ENCODE measurements at places on chromosomes 1 and 21. TPM values are rescaled to one million over a fixed set of nuclear protein-coding genes. Genes with fewer than 3 reads are reported as not detected.

Gene CFHR1
- not detected for total RNA-seq

Gene MAP3K21
- total RNA-seq: 2.8 TPM

Gene UTS2
- not detected for total RNA-seq

Gene ROR1
- total RNA-seq: 51.8 TPM

Gene CNKSR1
- 5.8 TPM for total RNA-seq

Gene NFYC
- 38.9 TPM for total RNA-seq

Gene GBP7
- total RNA-seq: not detected

Gene PPFIA4
- 16.5 TPM for total RNA-seq

Gene SYT14
- total RNA-seq: not detected

Gene OR2M3
- not detected for total RNA-seq

Gene VWA5B1
- not detected for total RNA-seq

Gene CFHR3
- total RNA-seq: not detected

Gene TEDDM1
- total RNA-seq: not detected

Gene HIVEP3
- 2.3 TPM for total RNA-seq

Gene CLCA4
- total RNA-seq: not detected

Gene PCBP3
- total RNA-seq: 4.5 TPM

DNA sequence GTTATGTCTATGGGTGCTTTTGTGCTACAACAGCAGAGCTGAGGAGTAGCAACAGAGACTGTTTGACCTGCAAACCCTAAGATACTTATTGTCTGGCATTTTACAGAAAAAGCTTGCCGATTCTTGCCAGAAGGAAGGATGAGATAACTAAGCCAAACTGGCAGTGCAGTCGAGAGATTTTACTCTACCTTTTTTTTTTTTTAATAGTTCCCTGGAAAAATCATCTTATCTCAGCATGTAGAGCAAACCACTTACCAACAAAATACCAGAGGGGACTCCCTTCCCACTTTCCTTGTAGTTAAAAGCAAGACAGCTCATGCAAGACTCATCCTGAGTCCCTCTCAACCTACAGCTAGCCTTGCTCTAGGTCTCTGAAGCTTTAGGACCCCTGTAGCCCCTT lies 132.9 kb downstream of the SYT2 start:
- DNase-seq: no peak

DNA sequence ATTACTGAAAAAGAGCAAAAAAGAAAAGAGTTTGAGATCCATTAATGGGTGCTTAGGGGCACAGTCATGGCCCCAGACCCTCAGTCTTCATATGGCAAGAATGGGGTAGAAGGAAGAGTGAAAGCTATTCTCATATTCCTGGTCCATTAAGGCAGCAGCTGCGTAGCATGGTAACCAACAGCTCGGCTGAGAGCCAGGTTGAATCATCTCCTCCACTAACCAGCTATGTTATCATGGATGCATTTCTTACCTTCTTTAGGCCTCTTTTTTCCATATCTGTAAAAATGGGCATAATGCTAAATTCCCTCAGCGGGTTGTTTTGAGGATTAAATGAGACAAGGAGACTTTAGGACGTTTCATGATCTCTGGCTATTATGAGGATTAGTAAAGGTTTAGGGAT lies 15.0 kb upstream of the SARS1 start:
- no peak for DNase-seq

- no peak for DNase-seq
Measured at GRCh38 chr1:28111157-28111556, 22.7 kb upstream of the EYA3 start.

DNA sequence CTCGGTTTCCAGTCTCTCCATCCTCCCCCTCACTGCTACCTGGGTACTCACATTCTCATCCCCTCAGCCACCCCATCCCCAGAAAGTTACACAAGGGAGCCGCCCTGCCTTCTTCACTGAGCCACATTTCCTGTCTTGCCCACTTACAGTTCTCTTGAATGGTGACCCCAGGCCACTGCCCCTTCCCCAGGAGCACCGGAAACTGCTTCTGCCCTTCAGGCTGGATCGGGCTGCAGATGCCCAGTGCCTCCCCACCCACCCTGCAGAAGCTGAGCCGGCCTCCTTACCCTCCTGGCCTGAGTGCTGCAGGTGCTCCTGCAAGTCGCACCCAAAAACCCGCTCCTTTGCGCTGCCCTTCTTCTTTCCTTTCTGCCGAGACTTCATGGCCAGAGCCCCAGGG lies 450 bp downstream of the ARHGAP30 start:
- no peak for DNase-seq

- DNase-seq: no peak
Measured at GRCh38 chr21:34647555-34647954, 21.2 kb upstream of the CLIC6 start.

- DNase-seq: no peak
Measured at GRCh38 chr1:160117709-160118183, 2.2 kb downstream of the ATP1A2 start.

- DNase-seq: no peak
Measured at GRCh38 chr1:12178511-12178910, 11.7 kb downstream of the TNFRSF1B start.

DNA sequence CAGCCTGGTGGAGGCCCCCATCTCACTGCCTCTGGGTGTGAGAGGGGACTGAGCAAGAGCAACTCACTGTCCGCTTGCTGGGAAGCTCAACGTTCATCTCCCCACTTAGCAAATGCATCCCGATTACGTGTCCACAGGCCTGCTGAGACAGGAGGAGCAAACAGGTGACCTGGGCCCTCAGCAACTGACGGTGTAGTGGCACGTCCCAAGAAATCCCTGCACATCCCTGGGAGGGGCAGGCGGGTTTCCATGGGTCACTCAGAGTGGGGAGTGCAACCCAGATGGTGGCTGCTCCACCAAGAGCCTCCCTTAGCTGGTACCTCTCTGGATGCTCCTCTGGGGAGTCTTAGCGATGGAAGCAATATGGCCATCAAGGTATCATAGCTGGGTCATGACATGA lies 229.4 kb downstream of the DYRK1A start:
- DNase-seq: no peak

DNA sequence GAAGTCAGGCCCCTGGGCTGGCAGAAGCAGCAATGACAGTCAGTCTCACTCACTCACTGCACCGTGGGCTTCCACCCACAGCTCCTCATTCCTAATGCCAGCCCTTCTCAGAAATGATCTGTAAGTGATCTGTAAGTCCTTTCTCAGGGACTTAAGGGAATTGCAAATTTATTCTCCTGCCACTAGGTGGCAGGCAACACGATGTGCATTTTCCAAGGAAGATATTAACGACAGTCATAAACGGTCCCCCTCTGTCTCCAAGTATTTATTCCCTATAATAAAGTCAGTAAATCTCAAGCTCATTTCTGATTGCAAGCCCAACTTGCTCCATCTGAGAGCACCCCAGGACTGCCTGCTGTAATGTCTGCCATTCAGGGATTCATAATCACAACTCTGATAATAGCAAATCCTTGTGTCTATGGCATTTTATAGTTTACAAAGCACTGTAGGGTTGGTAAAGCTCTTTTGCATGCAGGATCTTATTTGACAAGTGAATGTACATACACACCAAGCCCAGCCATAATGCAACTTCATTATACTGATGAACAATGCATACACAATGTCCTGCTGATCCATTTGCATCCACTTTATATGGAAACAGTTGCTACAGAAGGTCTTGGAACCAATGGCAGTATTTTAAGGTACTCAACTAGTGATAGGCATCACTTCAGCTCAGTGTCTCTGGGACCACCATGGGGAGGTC lies 380.5 kb upstream of the CAMK1G start:
- no peak for DNase-seq

GRCh38 chr1:175822580-175822979 lies 79.2 kb upstream of the TNR start:
- no peak for DNase-seq

- DNase-seq: no peak
Measured at GRCh38 chr21:40753756-40754155, 93.2 kb downstream of the DSCAM start.

- no peak for DNase-seq
Measured at GRCh38 chr1:241250465-241250864, 106.5 kb downstream of the RGS7 start.

DNA sequence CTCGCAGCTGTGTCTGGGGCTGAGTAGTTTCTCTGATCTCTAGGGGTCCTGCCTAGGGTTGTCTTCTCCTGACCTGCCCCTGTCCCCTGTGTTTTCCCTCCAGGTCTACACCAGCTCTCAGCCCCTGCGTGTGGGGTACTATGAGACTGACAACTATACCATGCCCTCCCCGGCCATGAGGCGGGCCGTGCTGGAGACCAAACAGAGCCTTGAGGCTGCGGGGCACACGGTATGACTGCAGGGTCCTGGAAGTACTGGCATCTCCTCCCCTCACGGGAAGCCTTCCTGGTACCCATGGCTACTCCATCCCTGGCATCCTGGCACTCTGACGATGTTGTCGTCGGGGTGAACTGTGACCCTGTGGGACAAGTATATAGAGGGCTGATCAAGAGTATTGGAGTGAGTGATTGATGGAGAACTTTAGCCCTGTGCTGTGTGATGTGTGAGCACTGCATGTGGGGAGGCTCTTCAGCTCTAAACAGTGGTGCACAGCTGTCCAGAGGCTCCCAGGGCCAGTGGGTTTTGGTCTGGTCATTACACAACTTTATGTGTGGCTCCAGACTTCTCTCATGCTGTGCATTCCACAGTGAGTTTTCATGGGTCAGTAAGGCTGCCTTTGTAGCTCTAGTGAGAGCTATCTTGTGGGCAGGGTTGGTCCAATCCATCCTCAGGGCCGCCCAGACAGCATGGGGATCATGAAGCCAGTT lies 14.4 kb downstream of the FAAH start:
- DNase-seq: no peak

GRCh38 chr21:21034036-21034435 lies 35.8 kb downstream of the NCAM2 start:
- no peak for DNase-seq

- DNase-seq: no peak
Measured at GRCh38 chr21:37561941-37562919, 195.7 kb downstream of the DYRK1A start.

- DNase-seq: no peak
Measured at GRCh38 chr1:174077749-174078490, 55.8 kb upstream of the RC3H1 start.

DNA sequence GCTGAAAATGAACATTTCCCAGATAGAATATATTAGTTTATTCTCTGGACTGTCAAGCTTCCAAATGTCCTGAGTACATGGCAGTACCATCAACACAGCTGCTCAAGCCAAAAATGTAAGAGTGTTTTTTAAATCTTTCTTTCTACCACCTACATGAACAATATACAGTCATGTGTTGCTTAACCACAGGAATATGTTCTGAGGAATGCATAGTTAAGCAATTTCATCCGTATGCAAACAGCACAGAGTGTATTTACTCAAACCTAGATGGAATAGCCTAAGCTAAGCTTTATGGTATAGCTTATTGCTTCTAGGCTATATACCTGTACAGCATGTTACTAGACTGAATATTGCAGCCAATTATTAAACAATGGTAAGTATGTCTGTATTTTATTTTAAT lies 561.9 kb upstream of the ADGRL4 start:
- no peak for DNase-seq

DNA sequence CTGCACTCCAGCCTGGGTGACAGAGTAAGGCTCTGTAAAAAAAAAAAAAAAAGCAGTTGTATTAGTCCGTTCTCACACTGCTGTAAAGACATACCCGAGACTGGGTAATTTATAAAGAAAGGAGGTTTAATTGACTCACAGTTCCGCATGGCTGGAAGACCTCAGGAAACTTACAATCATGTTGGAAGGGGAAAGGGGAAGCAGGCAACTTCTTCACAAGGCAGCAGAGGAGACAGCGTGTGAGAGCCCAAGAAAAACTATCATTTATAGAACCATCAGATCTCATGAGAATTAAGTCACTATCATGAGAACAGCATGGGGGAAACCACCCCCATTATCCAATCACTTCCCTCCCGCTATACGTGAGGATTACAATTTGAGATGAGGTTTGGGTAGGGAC lies 151.7 kb upstream of the NR5A2 start:
- DNase-seq: no peak

- no peak for DNase-seq
Measured at GRCh38 chr1:183061194-183061593, 38.0 kb downstream of the LAMC1 start.

DNA sequence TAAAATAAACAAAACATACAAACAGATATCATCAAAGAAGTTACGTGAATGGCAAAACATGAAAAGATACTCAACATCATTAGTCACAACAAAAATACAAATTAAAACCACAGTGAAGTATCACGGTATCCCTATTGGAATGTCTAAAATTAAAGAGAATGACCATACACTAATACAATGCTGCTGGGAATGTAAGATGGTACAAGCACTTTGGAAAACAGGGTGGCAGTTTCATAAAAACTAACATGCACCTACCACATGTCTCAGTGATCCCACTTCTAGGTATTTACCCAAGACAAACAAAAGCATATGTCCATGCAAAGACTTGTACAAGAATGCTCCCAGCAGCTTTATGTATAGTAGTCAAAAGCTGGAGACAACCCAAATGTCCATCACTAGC lies 69.1 kb downstream of the HSF2BP start:
- DNase-seq: no peak

GRCh38 chr1:205286335-205286950 lies 35.1 kb downstream of the NUAK2 start:
- DNase-seq: no peak

DNA sequence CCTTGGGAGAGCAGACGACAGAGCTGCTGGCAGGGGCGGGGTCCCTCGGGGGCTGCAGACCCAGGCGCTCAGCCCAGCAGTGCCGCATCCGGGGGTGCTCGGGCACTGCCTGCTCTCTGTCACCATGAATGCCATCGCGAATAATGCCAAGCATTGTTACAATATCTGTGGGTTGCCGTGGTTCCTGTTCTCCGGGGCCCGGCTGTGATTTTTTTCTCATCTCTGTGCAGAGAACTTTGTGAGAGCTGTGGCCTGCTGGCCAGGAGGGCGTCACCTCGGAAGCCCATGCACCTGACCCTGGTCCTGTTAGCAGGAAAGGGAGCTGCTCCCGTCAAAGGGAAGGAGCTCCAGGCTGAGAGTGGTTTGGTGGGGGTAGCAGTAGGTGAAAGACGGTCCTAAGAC lies 70.4 kb downstream of the PRDM16 start:
- no peak for DNase-seq

DNA sequence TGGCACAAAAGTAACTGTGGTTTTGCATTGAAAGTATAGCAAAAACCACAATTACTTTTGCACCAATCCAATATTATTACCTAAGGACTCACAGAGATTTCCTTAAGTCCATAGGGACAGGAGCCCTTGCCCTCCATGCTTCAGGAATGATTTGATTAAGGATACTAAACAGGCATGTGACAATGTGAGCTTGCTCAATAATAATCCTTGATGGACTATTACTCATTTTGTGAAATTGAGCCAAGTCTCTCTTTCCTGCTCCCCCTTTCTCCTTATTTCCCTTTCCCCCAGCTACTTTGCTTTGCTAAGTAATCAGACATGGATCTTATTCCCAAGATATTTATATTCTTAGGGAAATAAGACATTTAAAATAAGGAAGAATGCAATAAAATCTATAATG lies 21.6 kb upstream of the RGL1 start:
- DNase-seq: no peak

GRCh38 chr1:15049067-15049466 lies 104.5 kb upstream of the TMEM51 start:
- DNase-seq: no peak

GRCh38 chr1:56688522-56689026 lies 43.5 kb downstream of the PRKAA2 start:
- no peak for DNase-seq
